ENCODE measurements at places on chromosomes 6 and 20.

- DNase-seq = no peak
Measured at GRCh38 chr20:61734733-61735502, 330.8 kb downstream of the TAF4 start.

GRCh38 chr6:110528101-110528929, 51.9 kb upstream of the SLC22A16 start:
- no peak for DNase-seq

DNA sequence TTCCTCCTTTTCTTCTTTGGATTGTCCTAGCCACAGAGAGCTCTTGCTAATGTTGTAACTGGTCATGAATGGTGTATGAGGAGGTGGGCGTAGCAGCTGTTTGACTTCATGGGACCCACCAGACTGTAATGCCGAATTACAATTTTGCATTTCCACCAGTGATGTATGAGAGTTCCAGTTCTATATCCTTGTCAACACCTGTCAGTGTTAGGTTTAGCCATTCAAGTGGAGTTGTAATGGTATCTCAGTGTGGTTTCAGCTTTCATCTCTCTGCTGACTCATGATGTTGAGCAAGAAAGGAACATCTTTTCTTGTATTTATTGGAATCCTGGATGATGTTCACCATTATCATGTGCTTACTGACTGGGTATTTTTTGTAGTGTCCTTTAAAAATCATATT, 5.1 kb downstream of the IGF2R start:
- no peak for DNase-seq

DNA sequence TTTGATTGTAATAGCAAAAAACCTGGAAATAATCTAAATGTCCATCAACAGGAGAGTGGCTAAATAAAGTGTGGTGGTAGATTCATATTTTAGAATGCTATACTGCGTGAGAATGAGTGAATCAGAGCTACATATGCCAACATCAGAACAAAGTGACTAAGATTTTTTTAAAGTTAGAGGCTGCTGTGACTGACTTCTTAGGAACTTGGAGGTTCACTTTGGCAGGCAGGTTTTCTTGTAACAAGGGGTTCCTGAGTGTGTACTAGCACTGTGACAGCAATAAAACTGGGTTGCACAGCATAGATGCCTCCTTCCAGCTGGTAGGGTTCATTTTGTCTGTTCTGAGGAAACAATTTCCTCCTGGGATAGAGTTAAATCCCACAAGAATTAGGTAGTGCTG, 75.3 kb upstream of the ENPP5 start:
- DNase-seq = no peak

GRCh38 chr6:89268776-89269175, 46.3 kb downstream of the GABRR2 start:
- DNase-seq = no peak
